Adipocyte (in vitro differentiated cells): ENCODE measurements at places on chromosomes 7 and 10.
A peak's percentile ranks its signal among the peaks of the same experiment; 100 is the strongest.

GRCh38 chr7:35900651-35901050 lies 99.8 kb downstream of the SEPTIN7 start:
- no peak for DNase-seq

- DNase-seq: peak; percentile 67
Observed at GRCh38 chr7:25795824-25796235, 356.2 kb upstream of the NFE2L3 start.

- no peak for DNase-seq
Observed at GRCh38 chr10:48232717-48233447, 41.6 kb downstream of the FRMPD2 start.

- DNase-seq: no peak
Observed at GRCh38 chr10:8556321-8556720, 501.8 kb downstream of the GATA3 start.

- DNase-seq: no peak
Observed at GRCh38 chr7:142927949-142928348, 5.6 kb downstream of the TRPV5 start.

- no peak for DNase-seq
Observed at GRCh38 chr7:151795168-151795811, 81.6 kb downstream of the PRKAG2 start.

- no peak for DNase-seq
Observed at GRCh38 chr10:92627845-92628480, 35.0 kb downstream of the KIF11 start.

DNA sequence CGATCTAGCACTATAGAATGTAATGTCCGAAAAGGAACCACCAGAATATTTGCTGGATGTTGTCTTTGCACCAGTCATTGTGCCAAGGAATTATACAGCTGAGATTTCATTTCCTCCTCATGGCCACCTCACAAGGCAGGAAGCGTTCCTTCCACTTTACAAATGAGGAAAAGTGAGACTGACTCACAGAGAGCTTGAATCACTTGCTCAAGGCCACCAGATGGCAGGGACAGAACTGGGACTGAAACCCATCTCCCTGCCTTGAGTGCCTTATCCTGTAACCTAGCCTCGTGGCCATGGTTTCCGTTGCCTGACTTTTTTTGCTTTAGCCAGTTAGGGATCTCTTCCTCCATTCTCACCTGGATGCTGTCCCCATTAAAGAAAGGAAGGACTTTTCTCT lies 44.7 kb upstream of the PDZD8 start:
- DNase-seq: no peak

DNA sequence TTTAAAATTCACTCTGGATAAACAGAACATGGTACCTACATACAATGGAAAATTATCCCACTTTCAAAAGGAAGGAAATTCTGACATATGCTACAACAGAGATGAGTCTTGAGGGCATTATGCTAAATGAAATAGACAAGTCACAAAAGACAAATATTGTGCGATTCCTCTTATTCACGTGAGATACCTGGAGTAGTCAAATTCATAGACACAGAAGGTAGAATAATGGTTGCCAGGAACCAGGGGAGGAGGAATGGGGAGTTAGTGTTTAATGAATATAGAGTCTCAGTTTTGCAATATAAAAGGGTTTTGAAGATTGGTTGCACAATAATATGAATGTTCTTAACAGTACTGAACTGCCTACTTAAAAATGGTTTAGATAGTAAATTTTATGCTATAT lies 69.8 kb upstream of the WAC start:
- DNase-seq: no peak

DNA sequence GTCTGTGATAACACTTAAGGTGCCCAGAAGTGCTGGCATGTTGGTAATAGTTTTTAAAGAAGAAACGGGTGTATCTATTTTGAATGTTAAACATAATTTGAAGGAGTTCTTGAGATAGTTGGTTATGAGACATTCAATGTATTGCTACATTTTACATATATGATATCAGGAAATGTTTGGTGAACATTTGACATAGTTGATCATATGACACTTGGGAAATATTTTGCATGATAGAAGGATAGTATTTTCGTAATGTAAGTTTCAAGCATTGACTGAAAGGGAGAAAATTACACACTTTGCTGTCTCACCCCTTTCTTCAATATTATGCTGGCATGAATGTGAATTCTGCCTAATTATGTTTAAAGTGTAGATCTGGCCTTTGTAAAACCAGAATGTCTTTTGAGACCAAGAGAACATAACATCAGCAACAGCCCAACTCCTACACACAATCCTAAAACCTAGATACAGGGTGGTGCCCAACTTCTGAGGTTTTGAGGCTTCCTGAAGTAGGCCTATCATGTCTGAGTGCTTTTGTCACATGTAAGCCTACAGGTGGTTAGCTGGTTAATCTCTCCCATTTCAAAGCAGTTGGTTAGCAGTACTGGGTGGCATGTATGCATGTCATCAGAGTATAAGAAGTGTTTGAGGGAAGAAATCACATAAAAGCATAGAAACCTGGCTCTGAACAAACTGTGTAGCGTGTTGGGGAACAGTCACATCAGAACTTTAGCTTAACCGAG lies 2.1 kb downstream of the ADD3 start:
- no peak for DNase-seq

- DNase-seq: peak; percentile 73
Observed at GRCh38 chr10:125158601-125159485, 1.5 kb downstream of the CTBP2 start.

DNA sequence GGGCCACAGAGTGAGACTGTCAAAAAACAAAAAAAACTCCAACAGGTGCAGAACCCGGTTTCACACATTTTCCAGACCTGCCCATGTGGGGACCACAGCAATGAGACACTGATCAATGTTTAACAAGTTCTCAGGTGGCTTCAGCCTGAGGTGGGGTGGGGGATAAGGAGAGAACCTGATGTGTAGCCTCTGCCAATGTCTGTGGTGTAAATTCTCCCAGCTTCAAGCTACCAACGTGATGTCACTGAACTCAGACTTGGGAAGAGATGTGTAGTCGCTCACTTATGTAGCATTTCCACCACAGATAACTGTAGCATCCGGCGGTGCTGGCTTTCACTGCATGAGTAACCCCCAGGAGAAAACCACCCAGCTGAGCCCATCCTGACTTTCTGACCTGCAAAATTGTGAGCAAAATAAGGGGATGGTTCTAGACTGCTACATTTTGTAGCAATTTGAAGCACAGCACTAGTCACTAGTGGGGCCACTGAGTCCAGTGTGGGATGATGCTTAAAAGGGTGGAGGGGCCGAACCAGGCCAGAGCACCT lies 13.8 kb upstream of the TNRC18 start:
- no peak for DNase-seq

- no peak for DNase-seq
Observed at GRCh38 chr7:137658190-137658900, 188.4 kb downstream of the DGKI start.

- DNase-seq: no peak
Observed at GRCh38 chr7:148561099-148561498, 29.5 kb upstream of the C7orf33 start.

- no peak for DNase-seq
Observed at GRCh38 chr7:32680259-32681173, 185.2 kb downstream of the AVL9 start.

- no peak for DNase-seq
Observed at GRCh38 chr10:28294809-28295208, 8.1 kb downstream of the MPP7 start.

- DNase-seq: peak; percentile 88
Observed at GRCh38 chr10:77592946-77593636, 44.5 kb downstream of the KCNMA1 start.

- DNase-seq: no peak
Observed at GRCh38 chr7:81604075-81604807, 165.6 kb downstream of the HGF start.

GRCh38 chr7:126222782-126223181 lies 1030.0 kb downstream of the GRM8 start:
- no peak for DNase-seq

DNA sequence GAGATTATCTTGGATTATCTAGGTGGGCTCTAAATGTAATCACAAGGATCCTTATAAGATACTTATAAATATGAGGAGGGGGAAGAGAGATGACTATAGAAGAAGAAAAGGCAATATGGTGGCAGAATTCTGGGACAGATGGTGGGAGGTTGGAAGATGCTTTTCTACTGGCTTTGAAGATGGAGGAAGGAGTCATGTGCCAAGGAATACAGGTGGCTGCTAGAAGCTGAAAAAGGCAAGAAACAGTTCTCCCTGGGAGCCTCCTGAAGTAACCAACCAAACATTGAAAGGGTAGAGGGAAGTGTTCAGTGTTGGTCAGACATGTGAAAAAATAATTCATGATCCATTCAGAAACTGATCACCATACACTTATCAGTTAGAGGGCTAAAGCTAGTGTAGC lies 213.3 kb downstream of the WDR11 start:
- no peak for DNase-seq

GRCh38 chr7:92813390-92814024 lies 22.9 kb downstream of the CDK6 start:
- DNase-seq: no peak

- no peak for DNase-seq
Observed at GRCh38 chr10:110788620-110789385, 82.9 kb upstream of the PDCD4 start.

GRCh38 chr7:63065684-63066083 lies 933.0 kb upstream of the ZNF722 start:
- no peak for DNase-seq

DNA sequence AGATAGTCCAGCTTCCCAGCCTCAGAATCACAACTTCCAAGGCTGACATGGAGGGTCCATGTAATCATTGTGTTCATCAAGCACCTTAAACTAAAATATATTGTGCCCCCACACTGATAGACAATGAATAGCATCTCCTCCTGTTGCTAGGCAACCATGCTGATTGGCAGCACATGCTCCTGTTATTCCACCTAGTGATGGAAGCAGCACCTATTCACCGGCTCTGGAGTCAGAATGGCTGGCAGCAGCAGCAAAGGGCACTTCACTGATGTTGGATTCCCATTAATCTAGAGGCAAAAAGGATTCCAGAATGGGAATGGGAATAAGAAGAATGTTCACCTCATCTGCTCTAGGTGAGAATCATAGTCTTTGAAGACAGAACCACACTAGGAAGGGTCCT lies 55.0 kb downstream of the RELN start:
- no peak for DNase-seq

DNA sequence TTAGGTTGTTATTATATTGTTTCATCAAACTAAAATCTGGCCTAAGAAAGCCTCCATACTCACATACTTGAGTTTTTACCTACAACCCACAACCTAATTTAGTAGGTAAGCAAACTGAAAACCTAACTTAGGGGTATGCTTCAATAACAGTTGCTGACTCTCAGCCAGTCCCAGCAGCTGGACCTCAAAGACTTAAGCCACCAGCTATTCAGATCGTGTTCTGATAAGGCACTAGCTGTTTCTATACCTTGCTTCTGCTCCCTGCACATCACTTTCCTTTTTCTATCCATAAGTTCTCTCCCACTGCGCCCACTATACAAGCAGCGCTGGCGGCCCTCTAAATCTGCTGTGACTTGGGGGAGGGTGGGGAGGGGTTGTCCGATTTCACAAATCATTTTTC lies 42.3 kb downstream of the SUGCT start:
- no peak for DNase-seq

DNA sequence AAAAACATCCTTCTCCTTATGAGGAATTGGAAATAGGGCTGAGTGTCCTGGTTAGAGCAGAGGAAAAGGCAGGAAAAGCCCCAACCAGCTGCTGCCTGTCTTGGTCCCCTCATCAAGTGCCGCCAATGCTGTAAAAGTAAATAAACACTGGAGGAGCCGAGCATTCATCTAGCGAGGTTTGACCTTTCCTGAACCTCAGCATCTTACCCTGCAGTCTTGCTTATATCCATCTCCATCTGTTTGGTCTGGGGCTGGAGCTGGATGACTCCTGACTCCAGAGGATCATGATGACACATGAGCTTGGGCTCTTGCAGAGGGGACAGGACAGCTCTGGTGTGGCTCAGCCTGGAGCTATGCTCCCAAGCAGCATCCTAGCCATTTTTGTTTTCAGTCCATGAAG lies 501.1 kb downstream of the TNS3 start:
- DNase-seq: no peak

GRCh38 chr7:64639267-64640001 lies 26.5 kb upstream of the ZNF107 start:
- DNase-seq: no peak

GRCh38 chr10:17607603-17608332 lies 9.4 kb downstream of the HACD1 start:
- DNase-seq: peak; percentile 83
